Psoas muscle (tissue), 8 donors: ENCODE measurements at places on chromosomes 6 and 20.

DNA sequence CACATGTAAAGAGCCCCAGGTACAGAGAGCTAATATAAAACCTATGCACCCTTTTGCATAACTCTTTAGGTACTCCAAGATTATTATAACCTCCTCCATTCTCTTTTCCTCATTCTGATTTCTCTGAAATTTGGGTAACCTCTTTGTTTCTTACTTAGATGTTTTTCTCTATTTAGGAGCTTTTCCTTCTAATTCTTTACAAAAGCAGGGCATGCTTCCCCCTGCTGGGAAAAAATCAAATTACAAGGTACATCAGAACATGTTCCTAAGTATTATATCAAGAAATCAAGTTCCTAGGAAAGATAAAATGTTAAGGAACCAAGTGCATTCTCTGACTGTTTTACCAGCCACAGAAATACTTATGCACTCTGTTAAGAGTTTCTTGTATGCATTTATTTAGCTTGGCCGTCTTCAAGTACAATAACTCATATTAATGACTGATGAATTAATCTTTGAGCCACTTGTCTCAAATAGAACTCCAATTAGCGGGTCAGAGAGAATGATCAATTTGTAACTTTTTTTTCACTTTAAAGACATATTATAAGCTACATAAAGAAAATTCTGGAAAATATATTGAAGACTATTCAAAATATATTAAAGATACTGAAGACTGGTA, 2.1 kb downstream of the KHDRBS2 start:
- H3K4me3 ChIP-seq: no peak overlapping the region
- H3K27ac ChIP-seq: no peak overlapping the region
- no peaks in the 10 kb centered on the region for H3K4me1 ChIP-seq
- H3K36me3 ChIP-seq: no peaks in the 10 kb centered on the region
- H3K27me3 ChIP-seq: peaks cover 2% of the 10 kb centered on the region

DNA sequence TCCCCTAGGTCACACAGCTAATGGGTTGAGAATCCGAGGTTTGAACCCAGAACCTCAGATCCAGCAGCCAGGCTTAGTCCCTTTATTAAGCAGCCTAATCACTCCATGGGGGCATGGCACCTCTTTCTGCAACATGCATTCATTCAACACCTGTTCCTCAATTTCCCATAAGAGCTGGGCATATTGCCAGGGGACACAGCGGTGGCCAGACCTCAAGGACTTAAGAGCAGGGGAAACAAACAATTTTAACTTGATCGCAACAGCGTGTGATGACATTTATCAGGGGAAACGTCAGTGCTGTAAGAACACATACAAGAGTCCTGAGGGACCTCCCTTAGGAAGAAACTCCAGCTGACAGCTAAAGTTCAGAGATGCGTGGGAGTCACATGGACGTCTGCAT, 267.4 kb upstream of the CDH4 start:
- H3K36me3 ChIP-seq: no peaks in the 10 kb centered on the region
- no peak overlapping the region for H3K4me3 ChIP-seq
- H3K4me1 ChIP-seq: no peaks in the 10 kb centered on the region
- no peak overlapping the region for H3K27ac ChIP-seq
- no peaks in the 10 kb centered on the region for H3K27me3 ChIP-seq

DNA sequence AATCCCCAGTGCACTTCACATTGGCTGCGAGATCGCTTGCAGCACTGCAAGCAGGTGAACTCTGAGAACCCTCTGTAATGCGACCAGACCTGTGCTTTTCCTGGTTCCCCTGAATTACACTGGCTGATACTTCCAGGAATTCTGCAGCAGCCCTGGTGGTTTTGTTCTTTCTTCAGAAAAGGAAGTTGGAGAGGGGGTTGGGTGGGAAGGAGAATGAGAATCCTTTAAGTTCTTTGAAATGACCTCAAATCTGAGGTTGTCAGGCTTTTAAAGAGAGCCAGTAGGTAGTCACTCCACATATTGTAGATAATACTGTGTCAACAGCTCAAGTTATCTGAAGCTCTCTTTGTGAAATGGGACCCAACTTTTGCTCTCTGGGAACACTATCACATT, 62.4 kb downstream of the GCNT2 start:
- no peaks in the 10 kb centered on the region for H3K27me3 ChIP-seq
- H3K36me3 ChIP-seq: no peaks in the 10 kb centered on the region
- DNase-seq: no peak
- H3K4me1 ChIP-seq: no peaks in the 10 kb centered on the region

GRCh38 chr20:50523552-50524167, 13.5 kb downstream of the PTPN1 start:
- H3K27ac ChIP-seq: no peak overlapping the region
- peaks cover 72% of the 10 kb centered on the region for H3K4me1 ChIP-seq
- no peaks in the 10 kb centered on the region for H3K27me3 ChIP-seq
- DNase-seq: no peak

- DNase-seq: no peak
- H3K36me3 ChIP-seq: no peaks in the 10 kb centered on the region
- no peak overlapping the region for H3K4me3 ChIP-seq
- peaks cover 24% of the 10 kb centered on the region for H3K27me3 ChIP-seq
- no peak overlapping the region for H3K27ac ChIP-seq
Measured at GRCh38 chr20:31990641-31991338, 19.4 kb upstream of the CCM2L start.

- no peak for DNase-seq
- no peaks in the 10 kb centered on the region for H3K27me3 ChIP-seq
- no peak overlapping the region for H3K4me3 ChIP-seq
- no peaks in the 10 kb centered on the region for H3K36me3 ChIP-seq
Measured at GRCh38 chr6:131754715-131755567, 44.1 kb upstream of the CTAGE9 start.

GRCh38 chr6:89302195-89302770, 12.8 kb downstream of the GABRR2 start:
- H3K36me3 ChIP-seq: no peaks in the 10 kb centered on the region
- no peak overlapping the region for H3K4me3 ChIP-seq
- H3K27ac ChIP-seq: no peak overlapping the region
- H3K4me1 ChIP-seq: peaks cover 21% of the 10 kb centered on the region
- DNase-seq: no peak

- peak; percentile 23 for DNase-seq
- H3K27me3 ChIP-seq: peaks cover 5% of the 10 kb centered on the region
- peak overlapping the region; percentile 68 for H3K4me3 ChIP-seq
- peaks cover 7% of the 10 kb centered on the region for H3K4me1 ChIP-seq
- no peak overlapping the region for H3K27ac ChIP-seq
Measured at GRCh38 chr6:88166493-88167351, 575 bp upstream of the CNR1 start.

- no peak overlapping the region for H3K27ac ChIP-seq
- H3K4me3 ChIP-seq: no peak overlapping the region
- H3K4me1 ChIP-seq: no peaks in the 10 kb centered on the region
- no peak for DNase-seq
- H3K36me3 ChIP-seq: no peaks in the 10 kb centered on the region
Measured at GRCh38 chr6:94133106-94133505, 713.7 kb upstream of the EPHA7 start.

- peaks cover 2% of the 10 kb centered on the region for H3K36me3 ChIP-seq
- H3K27ac ChIP-seq: peak overlapping the region; percentile 72
- H3K27me3 ChIP-seq: no peaks in the 10 kb centered on the region
- no peaks in the 10 kb centered on the region for H3K4me1 ChIP-seq
- H3K4me3 ChIP-seq: peak overlapping the region; percentile 94
Measured at GRCh38 chr6:70412252-70413113, 825 bp upstream of the FAM135A start.

- no peak overlapping the region for H3K27ac ChIP-seq
- H3K4me3 ChIP-seq: no peak overlapping the region
- no peaks in the 10 kb centered on the region for H3K4me1 ChIP-seq
- H3K27me3 ChIP-seq: no peaks in the 10 kb centered on the region
Measured at GRCh38 chr6:84739866-84740208, 24.6 kb downstream of the TBX18 start.

GRCh38 chr6:137491478-137491877, 2.7 kb downstream of the OLIG3 start:
- H3K36me3 ChIP-seq: no peaks in the 10 kb centered on the region
- H3K27ac ChIP-seq: no peak overlapping the region
- DNase-seq: no peak
- H3K4me3 ChIP-seq: no peak overlapping the region
- peaks cover 22% of the 10 kb centered on the region for H3K4me1 ChIP-seq
- peaks cover 1% of the 10 kb centered on the region for H3K27me3 ChIP-seq

GRCh38 chr6:15905488-15906419, 223.1 kb upstream of the MYLIP start:
- H3K36me3 ChIP-seq: no peaks in the 10 kb centered on the region
- H3K27me3 ChIP-seq: no peaks in the 10 kb centered on the region

DNA sequence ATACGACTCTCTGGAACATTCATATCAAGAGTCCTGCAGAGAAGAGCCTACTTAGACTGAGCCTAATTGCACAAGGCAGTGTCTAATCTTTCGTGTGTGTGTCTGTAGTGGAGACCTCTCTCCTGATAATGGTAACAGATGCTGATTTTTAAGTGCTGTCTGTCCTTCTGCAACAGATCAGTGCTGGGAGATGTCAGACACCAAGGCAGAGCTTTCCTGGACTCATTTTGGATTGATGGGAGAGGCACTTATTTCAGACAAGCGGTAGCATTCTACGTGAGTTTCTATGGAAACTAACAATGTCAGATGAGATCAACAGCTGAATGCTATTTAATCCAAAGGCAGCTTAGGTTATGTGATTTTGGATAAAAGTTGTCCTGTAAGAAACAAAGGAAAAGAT, 167.6 kb downstream of the PLCB4 start:
- H3K36me3 ChIP-seq: no peaks in the 10 kb centered on the region
- H3K27ac ChIP-seq: no peak overlapping the region
- no peak overlapping the region for H3K4me3 ChIP-seq
- no peak for DNase-seq

GRCh38 chr6:149860834-149861602, 3.1 kb downstream of the LRP11 start:
- H3K27ac ChIP-seq: no peak overlapping the region
- no peak for DNase-seq
- H3K36me3 ChIP-seq: no peaks in the 10 kb centered on the region

GRCh38 chr6:161683400-161683799, 409.5 kb upstream of the AGPAT4 start:
- H3K27ac ChIP-seq: no peak overlapping the region
- H3K4me1 ChIP-seq: no peaks in the 10 kb centered on the region
- no peak overlapping the region for H3K4me3 ChIP-seq

- DNase-seq: no peak
- peaks cover 29% of the 10 kb centered on the region for H3K36me3 ChIP-seq
- H3K27me3 ChIP-seq: no peaks in the 10 kb centered on the region
- no peak overlapping the region for H3K27ac ChIP-seq
- H3K4me3 ChIP-seq: no peak overlapping the region
Measured at GRCh38 chr20:51614687-51615086, 72.2 kb upstream of the NFATC2 start.

DNA sequence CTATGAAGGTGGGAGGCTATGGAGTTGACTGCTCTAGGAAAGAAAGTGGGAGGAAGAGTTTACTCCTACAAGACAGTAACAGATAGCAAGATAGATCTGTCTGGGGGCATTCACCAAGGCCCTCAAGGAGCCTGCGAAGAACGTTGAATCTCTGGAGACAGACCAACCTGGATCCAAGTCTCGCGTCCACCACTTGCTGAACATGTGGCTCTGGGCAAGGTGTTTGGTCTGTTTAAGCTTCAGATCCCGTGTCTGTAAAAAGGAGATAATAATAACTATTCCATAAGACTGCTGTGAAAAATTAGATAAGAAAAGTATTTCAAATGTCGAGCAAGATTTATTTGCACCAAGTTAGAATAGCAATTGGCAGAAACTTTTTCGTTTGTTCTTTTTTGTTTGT, 8.1 kb upstream of the EEF1A1 start:
- no peak for DNase-seq
- peaks cover 4% of the 10 kb centered on the region for H3K27me3 ChIP-seq
- no peak overlapping the region for H3K27ac ChIP-seq
- H3K4me1 ChIP-seq: no peaks in the 10 kb centered on the region
- H3K4me3 ChIP-seq: no peak overlapping the region

DNA sequence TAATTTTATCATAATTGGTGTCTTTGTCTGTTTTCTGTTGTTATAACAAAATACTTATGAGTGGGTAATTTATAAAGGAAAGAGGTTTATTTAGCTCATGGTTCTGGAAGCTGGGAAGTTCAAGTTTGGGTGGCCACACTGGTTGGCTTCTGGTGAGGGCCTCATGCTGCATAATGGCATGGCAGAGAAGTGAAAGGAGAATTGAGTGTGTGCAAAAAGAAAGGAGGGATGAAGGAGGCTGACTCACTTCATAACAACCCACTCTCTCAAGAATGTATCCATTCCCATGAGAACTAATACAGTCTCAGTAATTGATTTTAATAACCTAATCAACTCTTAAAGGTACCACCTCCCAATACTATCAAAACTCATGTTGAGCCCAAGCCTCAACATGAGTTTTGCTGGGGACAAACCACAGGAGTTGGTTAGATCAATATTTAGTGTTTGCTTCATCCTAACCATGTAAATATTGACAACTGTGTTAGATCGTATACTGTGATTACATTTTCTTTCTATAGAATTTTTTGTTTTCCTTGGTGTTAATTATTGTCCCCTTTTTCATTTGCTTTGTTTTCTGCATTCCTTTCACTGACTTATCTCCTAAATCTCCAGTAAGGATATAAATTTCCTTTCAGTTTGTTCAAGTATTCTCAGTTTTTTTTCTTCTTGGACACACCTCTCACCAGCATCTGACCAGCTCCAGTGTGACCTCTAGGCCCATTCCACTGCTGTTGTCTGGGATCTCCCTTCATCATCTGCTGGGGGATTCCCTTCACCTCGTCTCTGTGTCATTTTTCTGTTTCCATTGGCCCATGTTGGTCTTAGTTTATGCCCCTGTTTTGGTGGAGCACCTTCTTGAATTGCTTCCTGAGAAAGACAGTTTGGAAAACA, 54.8 kb upstream of the SCGN start:
- DNase-seq: no peak
- H3K27me3 ChIP-seq: no peaks in the 10 kb centered on the region
- H3K4me3 ChIP-seq: no peak overlapping the region
- no peaks in the 10 kb centered on the region for H3K36me3 ChIP-seq

- H3K36me3 ChIP-seq: no peaks in the 10 kb centered on the region
- H3K4me3 ChIP-seq: no peak overlapping the region
- DNase-seq: no peak
- no peak overlapping the region for H3K27ac ChIP-seq
- no peaks in the 10 kb centered on the region for H3K4me1 ChIP-seq
Measured at GRCh38 chr20:46023999-46024398, 5.0 kb upstream of the SLC12A5 start.

DNA sequence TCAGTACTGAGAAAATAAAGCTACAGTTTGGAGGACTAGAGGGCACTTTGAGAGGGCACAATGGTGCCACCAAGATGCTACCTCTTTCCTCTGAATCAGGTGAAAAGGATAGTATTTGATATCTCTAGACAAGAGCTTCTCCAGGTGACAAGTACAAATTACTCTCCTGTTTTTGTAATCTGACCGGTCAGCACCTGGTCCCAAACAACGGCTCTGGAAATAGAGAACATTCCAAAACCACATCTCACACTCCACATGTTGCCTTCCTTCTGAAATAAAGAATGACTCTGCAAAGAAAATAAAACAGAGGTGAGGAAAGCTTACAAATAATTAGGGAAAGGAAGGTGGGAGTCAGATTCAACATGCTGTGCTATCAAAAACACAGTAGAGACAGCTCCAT, 51.3 kb upstream of the CITED2 start:
- peaks cover 7% of the 10 kb centered on the region for H3K4me1 ChIP-seq
- no peaks in the 10 kb centered on the region for H3K36me3 ChIP-seq
- H3K27ac ChIP-seq: peak overlapping the region; percentile 50
- no peak for DNase-seq
- H3K27me3 ChIP-seq: no peaks in the 10 kb centered on the region

- no peaks in the 10 kb centered on the region for H3K27me3 ChIP-seq
- H3K27ac ChIP-seq: no peak overlapping the region
- no peak for DNase-seq
- no peaks in the 10 kb centered on the region for H3K36me3 ChIP-seq
- peaks cover 7% of the 10 kb centered on the region for H3K4me1 ChIP-seq
- H3K4me3 ChIP-seq: no peak overlapping the region
Measured at GRCh38 chr6:106223300-106223930, 102.1 kb downstream of the ATG5 start.
